ENCODE measurements at places on chromosomes 7 and 10.
A peak's percentile ranks its signal among the peaks of the same experiment; 100 is the strongest.

DNA sequence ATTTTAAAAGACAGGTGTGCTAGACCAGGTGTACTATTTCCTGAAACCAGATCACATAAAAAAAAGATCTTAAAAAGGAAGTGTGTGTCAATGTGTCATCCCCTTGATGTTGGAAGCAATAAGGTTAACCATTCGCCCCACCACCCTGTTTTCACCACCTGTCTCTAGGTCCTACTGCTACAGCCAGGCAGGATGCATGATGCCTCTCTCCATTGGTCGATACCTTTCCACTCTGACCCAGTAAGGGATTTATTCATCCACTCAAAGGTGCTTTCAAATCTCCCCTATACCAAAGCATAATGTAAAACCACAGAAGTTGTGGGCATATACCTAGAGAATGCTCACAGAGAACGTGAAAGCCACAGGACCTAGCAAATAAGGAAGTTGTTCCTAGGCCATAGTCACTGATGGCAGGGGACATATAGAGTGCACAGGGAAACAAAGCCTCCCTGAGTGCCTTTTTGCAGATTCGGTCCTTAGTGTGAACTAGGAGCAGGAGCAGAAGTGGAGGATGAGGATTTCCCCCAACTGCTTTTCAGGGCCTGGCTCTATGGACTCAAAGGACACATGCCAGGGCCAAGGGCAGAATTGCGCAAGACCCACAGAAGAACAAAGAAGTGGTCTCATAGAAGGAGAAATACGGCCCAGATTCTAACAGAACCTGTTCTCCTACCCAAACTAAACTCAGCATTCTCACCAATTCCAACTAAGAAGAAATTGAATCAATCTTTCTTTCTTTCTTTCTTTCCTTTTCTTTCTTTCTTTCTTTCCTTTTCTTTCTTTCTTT lies 631.5 kb upstream of the NRP1 start:
- no peak for DNase-seq

DNA sequence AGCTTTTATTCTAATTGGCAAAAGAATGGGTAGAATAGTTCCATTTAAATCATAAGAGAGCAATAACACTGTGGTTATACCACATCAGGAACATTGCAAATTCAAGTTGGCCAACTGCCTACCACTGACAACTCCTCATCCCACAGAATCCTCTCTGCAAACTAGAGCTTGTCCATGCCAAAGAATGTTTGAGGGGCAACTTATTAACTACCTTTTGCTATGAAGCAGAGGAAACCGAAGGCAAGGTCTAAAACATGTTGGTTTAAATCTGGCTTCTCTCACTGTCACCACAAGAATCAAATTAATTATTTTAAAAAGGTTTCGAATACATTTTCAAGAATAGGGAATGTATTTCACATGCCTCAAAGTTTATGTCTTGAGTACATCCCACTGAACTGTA lies 36.0 kb downstream of the RHOBTB1 start:
- no peak for DNase-seq

DNA sequence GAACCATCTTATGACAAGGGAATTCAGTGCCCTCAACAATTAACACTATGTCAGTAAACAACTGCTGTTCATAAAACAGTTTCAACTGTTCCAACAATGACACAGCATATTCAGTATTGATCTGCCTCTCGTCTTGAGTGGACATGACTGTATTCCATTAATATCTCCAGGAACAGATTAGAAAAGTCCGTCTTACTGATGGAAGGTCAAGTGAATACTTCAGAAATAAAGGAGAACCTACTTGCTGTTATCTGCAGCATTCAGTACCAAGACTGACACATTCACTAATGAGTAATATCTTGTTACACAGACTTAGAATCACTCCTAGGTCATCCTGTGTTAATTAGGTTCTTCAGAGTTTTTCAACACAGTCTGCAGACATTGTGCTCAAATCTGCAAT lies 12.1 kb downstream of the KBTBD2 start:
- no peak for DNase-seq

DNA sequence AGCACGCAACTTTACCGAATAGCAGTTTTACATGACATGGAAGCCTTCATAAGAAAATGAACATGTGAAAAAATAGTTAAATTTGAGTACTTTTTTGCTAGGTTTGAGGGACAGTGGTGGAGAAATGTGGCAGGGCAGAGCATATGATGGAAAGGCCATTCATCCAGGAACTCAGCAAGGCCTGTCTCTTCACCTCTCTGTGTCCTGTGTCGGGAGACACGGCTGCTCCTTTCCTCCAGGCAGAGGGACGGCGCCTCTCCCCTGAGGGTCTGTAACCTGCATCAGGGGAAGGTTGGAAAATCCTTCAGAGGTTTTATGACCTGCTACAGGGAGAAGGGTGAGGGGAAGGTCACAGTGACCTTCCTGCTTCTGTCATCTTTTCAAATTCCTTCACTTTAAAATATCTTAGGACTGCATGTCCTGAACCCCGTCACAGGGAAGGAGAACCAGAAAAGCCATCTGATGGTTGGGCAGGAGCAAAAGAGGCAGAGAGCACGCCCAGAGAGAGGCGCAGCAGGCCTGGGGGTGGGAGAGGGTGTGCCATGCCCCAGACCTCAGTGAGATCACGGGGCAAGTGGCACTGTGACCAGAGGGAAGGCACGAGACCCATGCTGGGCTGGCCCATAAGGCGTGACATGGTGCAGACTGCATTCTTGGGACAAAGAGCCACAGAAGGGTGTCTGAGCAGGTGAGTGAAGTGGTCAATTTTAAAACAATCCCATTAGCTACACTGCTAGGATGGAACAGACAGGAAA lies 44.0 kb downstream of the GSDME start:
- DNase-seq: no peak

DNA sequence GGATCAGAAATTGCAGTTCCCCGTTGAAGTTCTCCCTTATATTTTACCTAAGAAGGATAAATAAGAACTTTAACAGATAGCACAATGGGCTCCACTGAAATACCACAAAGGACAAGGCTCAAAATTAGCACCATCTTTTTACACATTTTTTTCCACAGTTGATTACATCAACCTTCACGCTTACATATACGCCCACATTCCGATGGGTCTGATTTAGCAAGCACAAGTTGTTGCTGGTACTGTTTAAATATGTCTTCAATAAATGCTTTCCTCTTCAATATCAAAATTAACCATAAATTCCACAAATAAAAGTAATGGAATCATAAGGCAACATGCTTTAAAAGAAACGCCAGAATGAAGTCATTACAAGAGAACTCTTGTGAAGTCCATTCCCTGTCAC lies 79.5 kb downstream of the NEBL start:
- no peak for DNase-seq

- peak; percentile 79 for DNase-seq
Measured at GRCh38 chr7:66182920-66183319, 22.2 kb upstream of the TPST1 start.

DNA sequence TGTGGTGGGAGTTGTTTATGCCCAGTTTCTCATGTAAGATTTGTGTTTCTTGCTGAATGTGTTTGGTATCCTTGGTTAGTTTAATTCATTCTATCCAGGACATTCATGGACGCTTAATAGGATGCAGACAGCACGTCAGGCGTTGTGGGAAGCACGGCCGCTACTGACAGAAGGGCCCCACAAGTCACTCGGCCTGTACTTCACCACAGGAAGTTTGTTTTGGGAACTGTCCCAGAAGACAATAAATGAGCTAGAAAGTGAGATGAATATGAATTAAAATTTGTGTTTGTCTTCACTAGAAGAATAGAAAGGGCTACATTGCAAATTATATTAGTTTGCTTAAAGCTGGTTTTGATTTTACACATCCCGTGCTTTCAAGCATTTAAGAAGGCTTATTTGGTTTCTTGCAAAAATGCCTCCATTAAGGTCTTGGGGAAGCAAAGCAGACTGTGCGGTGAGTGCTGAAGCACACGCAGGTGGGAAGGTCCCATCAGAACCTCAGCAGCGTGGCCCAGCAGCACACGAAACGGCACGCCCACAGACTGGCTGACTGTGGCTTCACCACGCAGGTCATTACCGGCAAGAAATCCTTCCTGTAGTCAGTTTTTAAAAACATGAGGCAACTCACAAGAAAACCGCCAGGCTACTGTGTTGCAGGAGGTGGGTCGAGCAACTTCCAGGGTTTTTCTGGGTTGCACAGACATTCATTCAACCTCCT lies 74.1 kb downstream of the VIPR2 start:
- no peak for DNase-seq

DNA sequence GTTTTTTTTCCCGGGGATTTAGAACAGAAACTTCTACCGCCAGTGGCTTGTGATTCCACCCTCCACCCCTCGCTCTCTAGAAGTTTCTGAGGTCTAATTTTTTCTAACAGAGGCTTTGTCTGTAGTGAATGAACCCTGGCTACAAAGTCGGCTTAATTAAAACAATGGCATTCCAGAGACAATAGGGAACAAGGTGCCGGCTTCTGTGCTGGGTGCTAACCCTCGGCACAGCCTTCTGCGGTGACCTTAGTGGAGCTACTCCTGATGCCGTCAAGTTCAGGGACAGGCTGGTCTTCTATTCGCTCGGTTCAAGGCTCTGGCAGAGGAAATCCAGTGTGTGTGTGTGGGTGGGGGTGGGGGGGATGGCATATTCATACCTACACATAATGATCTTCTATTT lies 32.1 kb upstream of the ENO4 start:
- no peak for DNase-seq

GRCh38 chr10:46218921-46219320 lies 67.9 kb upstream of the ANTXRL start:
- no peak for DNase-seq

- no peak for DNase-seq
Measured at GRCh38 chr7:95517458-95517857, 31.7 kb downstream of the ASB4 start.

DNA sequence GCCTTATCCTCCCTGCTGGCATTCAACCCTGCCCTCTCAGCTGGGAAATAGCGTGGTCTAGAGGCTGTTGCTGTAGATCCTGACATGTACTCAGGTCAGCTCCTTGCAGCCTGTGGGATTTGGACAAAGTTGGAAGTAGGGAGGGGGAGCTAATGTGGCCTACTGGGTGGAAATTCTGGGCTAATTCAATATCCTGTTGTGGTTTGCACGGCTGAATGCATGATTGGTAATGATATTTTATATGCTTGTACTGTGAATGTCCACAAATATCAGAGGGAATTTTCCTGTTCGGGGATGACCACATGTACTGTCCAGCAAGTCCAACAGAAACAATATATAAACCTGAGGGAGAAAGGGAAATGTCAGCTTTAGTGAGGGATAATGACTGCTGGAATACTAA lies 22.1 kb upstream of the NPVF start:
- DNase-seq: no peak

GRCh38 chr7:86644282-86645224 lies 844 bp downstream of the GRM3 start:
- DNase-seq: peak; percentile 64

DNA sequence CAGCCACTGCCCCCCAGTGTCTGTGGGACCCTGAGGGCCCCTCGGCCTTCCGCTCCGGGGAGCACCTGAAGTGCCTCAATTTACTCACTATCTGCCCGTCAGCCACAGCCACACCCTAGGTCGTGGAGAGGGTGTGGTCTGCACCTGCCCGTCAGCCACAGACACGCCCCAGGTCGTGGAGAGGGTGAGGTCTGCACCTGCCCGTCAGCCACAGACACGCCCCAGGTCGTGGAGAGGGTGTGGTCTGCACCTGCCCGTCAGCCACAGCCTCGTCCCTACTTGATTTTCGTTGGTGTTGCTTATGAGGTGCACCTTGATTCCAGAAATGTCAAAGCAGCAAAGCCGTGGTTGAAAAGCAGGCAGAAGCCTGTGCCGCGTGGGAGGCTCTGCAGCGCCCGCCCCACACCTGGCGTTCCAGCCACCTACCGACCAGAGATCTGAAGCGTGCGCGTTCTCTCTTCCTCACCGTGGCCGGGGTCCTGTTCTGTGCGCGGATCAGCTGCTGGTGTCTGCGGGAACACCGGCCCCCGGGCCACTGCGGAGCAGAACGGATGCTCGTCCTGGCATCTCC lies 101.6 kb downstream of the DYNC2I1 start:
- DNase-seq: peak; percentile 88

DNA sequence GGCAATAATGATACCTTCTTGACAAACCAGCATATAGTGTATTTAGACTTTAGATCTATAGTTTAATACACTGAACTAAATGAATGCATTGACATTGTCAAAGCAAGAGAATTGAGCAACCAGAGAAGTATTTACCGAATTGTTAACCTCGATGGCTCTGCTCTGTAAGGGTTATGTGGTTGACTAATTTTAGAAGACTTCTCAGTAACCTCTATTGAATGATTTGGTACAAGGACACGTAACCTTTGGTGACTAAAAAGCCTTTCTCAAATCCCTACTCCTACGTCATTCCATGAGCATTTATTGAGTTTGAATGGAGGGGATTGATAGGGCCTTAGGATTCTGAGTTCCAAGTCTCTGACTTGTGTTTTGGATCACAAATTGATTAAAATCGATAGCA lies 67.6 kb downstream of the MDFIC start:
- DNase-seq: no peak

GRCh38 chr10:68301790-68302502 lies 29.9 kb upstream of the HNRNPH3 start:
- DNase-seq: no peak

GRCh38 chr7:111025006-111025405 lies 65.9 kb upstream of the LRRN3 start:
- no peak for DNase-seq

DNA sequence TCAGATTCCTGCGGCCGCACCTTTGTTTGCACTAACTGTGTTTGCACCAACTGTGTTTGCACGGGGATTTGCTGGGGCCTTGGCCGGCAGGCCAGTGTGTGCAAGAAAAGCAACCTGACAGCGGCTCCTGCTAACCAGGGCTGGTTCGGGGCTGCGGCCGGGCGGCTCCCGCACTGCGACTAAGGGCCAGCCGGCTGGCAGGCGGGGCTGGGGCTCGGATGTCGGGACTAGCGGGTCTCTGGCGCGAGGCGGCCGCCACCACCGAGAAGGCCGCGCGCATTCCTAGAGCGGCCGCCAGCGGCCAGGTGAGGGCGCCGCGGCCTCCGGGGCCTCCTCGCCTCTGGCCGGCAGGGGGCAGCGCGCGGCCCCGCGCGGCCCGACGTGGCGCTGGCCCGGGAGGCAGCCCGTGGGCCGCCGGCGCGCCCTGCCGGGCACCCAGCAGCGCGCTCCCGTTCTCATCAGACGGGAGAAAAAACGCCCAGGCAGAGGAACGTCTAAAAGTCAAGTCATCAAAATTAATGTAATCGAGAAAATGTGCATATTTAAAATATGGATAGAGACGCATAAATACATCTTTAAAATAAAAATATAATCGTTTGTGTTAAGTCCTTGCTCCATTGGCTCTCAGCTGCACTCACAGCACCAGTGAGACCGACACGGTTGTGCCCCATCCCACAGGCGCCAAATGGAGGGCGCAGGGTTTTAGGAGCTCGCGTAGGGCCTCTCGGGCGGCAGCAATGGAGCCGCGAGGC lies 38.5 kb downstream of the ZNF777 start:
- peak; percentile 89 for DNase-seq

- no peak for DNase-seq
Measured at GRCh38 chr7:4800487-4800886, 25.1 kb downstream of the AP5Z1 start.

Measured in upper lobe of right lung (tissue), 1 donor.